ENCODE measurements at places on chromosomes 13 and 19. TPM values are rescaled to one million over a fixed set of nuclear protein-coding genes. Genes with fewer than 3 reads are reported as not detected.

DNA sequence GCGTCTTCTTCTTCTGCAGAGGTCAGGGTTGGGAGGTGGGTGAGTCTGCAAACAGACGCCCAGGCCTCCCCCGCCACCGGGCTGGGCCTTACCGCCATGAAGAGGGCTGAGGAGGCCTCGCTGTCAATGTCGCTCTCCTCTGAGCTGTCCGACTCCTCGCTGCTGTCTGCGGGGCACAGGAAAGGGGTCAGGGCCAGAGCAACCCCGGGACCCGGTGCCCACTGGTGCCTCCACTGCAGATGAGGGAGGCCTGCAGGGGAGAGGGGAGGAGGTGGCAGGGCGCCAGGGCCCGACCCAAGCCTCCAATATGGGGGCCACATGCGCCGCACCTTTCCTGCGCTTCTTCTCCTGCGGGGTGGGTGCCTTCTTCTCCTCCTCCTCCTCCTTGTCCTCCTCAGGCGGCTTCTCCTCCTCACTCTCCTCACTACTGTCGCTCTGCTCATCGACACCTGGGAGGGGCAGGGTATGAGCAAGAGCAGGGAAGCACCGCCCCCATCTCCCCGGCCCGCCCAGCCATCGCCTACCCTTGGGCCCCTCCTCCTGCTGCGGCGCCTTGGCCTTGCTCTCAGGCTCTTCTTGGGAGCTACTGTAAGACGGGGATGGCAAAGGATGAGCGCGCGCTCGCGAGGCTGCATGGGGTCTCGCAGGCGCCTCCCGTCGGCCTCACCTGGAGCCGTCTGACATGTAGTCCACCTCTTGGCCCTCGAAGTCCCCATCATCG, 5.5 kb upstream of the PSPN start:
- no peak for DNase-seq

DNA sequence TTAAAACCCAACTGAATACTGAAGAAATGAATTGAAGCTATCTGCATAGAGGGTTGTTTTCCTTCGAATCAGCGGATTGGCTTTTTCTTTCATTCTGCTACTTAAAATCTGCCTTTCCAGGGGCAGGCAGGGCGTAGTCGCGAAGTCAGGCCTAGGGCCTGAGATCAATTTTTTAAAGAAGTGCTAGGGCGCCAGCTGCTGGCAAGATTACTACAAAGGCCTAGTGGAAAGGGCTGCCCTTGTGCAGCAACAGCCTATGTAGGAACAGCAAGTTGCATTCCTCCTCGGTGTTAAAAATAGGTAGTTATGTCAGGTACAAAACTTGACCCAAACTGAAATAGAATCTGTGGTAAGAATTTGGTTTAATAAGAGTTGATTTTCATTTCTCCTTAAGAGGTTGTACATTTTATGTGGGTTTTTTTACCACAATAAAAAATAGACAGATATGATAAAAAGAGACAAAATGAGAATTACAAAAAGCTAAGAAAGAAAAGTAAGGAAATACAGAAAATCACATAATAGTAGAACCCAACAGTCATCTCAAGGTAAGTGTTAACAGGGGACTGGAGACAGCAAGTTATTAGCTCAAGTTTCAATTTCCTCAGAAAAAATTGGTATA, 9.5 kb upstream of the URAD start:
- no peak for DNase-seq

- no peak for DNase-seq
These were observed 79.9 kb downstream of the FREM2 start for GRCh38 chr13:38766799-38767198.

GRCh38 chr13:34657716-34658115, 284.4 kb upstream of the NBEA start:
- DNase-seq: no peak

GRCh38 chr13:37319031-37319443, 213.6 kb upstream of the CSNK1A1L start:
- DNase-seq: no peak

GRCh38 chr13:48949566-48950500, 25.9 kb upstream of the FNDC3A start:
- DNase-seq: no peak

DNA sequence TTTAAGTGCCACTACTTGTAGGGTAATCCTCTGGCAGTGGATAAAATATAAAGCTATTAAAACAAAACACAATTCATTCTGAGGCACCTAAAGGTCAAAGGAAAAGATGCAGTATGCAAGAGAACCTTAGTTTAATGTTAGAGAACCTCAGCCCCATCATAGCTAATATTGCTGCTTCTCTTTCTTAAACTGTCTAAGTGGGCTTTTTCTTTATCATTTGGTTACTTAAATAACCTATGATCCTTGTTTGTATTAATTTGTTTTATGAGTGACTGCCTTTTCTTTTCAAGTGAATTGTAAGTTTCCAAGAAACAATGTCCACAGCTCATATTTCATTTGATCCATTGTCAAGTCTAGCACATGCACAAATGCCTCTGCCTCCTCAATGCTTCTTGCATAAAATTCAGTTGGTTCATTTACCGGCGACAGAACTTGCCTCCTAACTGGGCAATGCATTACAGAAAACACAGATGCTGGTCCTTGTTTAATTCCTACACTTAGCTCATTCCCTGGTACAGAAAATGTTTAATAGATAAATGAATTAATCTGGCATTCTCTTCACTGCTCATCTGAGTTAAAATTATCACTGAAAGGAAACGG, 1049.8 kb downstream of the OLFM4 start:
- DNase-seq: no peak

DNA sequence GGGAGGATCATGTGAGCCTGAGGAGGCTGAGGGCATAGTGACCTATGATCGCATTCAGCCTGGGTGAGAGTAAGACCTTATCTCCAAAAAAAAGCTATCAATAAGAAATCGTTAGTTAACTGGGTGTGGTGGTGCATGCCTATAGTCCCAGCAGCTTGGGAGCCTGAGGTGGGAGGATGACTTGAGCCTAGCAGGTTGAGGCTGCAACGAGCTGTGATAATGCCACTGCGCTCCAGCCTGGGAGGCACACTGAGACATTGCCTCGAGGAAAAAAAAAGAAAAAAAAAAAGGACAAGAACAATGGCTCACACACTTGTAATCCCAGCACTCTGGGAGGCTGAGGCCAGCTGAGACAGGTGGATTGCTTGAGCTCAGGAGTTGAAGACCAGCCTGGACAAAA, 16.2 kb downstream of the PSPC1 start:
- no peak for DNase-seq

Gene SLITRK5
- total RNA-seq: 0.06 TPM

Gene PROZ
- total RNA-seq: not detected
